Osteocyte (in vitro differentiated cells): ENCODE measurements at places on chromosomes 1 and 21.

DNA sequence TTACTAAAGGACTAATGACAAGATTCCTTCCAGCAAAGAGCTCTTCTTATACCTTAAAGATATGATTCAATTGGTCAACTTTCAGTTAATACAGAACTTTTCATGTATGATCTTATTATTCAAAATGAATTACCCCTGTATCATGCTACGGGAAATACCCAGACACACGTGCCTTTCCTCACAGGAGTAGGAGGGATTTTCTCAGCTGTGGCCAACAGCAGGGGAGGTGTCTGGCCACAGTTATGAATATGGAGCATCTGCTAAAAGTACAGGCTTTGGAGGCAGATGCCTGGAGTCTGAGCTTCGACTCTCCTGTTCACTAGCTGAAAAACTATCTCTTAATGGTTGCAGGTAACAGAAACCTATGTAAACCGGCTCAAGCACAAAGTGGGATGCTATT is 53.6 kb downstream of the KIAA1614 start:
- DNase-seq = no peak

DNA sequence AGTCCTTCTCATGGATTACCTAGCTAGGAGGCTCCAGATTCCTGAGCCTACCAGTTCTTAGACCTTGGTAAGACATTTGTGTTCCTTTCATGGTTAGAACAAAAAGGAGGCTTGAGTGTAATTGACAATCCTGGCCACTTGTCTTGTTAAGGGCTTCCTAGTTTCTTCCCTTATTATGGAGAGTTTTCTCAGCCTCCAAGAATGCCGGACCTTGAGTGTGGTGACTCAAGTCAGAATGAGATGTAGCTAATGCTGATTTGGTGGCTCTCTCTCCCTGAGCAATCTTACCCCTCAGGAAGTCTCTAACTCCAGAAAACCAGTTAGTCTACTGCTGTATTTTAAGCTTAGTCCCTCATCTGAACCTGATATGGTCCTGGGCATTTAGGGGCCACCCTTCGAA is 14.3 kb downstream of the CHI3L2 start:
- DNase-seq = no peak

- peak; percentile 86 for DNase-seq
Observed at GRCh38 chr1:13699936-13700520, at the start of gene PRDM2. Gene PRDM2, plus strand, starts transcription at chr1:13700188. Its CDS starts 15,418 bp downstream, at chr1:13715606.

GRCh38 chr1:164755690-164756089 is 196.7 kb downstream of the PBX1 start:
- DNase-seq = no peak

- DNase-seq = no peak
Observed at GRCh38 chr1:41840592-41841246, 78.0 kb downstream of the HIVEP3 start.

DNA sequence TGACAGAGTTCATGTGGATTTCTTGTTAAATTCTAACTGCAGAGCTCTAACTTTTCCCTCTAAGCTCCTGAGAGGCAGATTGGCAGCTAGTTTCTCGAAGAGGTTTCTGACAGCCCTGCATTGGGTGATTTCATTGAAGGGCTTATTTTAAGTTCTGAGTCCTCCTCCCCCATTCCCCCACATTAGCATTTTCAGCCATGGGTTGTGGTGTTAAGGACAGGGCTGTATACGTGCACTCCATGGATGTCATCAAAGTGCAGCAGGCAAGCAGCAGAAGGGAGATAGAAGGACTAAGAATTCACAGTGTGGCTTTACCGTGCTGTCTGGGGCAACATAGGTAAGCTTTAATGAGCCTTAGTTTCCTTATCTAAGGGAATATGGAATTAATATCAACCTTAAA is 19.0 kb downstream of the CRYZ start:
- DNase-seq = no peak

GRCh38 chr1:225209153-225209552 is 218.7 kb downstream of the LBR start:
- DNase-seq = no peak

- DNase-seq = peak; percentile 5
Observed at GRCh38 chr1:173353350-173353749, 123.8 kb upstream of the PRDX6 start.

DNA sequence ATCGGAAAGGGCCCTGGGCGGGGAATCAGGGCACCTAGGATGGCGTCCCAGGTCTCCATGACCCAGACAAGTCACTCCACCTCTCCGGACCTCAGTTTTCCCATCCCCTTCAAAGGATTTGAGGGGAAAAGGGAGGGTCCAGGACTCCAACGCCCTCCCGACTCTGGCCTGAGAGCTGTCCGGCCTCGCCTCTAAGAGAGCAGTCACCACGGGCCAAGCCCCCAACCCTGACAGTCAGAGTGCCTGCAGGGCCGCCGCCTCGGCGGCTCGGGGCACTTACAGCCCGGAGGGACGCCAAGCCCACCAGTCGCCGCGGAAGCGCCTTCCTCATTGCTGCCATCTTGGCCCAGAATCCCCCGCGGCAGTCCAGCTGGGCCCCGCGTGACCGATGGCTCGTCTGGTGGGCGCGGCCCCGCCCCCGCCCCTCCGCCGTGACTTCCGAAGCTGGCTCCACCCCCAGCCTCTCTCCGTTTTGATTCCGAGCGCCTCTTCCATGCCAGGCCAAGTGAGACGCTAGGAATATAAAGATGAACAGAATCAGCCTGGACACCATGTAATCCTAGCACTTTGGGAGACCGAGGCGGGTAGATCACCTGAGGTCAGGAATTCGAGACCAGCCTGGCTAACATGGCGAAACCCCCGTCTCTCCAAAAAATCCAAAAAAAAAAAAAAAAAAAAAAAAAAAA is at the start of gene HMGCL:
Gene HMGCL (minus strand): TSS at position 354 of the 686 bp plus-strand sequence. CDS start 14 bp downstream, at position 340.
- DNase-seq = peak; percentile 96

DNA sequence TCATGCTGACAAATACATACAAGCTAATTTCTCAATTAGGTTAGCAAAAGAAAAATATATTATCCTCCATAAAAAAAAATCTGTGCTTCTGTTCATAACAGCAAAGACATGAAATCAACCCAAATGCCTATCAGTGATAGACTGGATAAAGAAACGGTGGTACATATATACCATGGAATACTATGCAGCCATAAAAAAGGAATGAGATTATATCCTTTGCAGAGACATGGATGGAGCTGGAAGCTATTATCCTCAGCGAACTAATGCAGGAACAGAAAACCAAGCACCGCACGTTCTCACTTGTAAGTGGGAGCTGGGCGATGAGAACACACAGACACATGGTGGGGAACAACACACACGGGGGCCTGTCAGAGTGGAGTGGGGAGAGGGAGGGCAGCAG is 84.0 kb upstream of the PALMD start:
- no peak for DNase-seq

DNA sequence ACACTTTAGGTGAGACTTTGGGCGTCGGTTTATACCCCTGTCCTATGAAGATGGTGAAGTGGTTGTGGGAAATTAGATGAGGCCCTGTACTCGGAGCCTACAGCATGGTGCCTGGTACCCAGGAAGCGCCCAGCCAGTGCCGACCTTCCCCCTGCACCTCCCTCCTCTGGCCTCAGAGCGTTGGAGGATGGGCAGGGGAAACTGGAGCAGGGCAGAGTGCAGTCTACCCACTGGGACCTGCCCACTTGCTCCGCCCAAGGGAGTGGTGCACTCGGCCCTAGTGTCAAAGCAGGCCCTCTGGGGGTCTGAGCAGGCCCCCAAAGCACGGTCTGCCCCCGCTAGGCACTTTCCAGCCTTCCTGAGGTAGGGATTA is 13.0 kb upstream of the TTC22 start:
- DNase-seq = peak; percentile 80

DNA sequence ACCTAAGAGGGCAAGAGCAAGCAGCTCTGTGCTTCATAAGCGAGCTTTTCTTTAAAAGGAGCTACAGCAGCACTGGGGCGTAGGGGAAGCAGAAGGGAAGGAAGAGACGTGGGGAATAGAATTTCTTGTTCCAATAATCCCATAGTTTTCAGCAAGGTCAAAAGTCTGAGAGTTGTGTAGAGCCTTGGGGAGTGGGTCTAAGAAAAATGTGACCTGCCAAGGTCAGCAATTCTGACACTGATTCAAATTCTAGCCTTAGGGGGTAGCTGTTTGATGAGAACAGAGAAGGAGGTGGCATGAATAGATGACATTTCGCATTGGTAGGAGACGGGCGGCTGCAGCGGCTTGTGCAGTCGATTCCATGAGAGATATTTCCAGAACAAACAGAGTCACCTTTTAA is 22.4 kb downstream of the PRRX1 start:
- DNase-seq = no peak

DNA sequence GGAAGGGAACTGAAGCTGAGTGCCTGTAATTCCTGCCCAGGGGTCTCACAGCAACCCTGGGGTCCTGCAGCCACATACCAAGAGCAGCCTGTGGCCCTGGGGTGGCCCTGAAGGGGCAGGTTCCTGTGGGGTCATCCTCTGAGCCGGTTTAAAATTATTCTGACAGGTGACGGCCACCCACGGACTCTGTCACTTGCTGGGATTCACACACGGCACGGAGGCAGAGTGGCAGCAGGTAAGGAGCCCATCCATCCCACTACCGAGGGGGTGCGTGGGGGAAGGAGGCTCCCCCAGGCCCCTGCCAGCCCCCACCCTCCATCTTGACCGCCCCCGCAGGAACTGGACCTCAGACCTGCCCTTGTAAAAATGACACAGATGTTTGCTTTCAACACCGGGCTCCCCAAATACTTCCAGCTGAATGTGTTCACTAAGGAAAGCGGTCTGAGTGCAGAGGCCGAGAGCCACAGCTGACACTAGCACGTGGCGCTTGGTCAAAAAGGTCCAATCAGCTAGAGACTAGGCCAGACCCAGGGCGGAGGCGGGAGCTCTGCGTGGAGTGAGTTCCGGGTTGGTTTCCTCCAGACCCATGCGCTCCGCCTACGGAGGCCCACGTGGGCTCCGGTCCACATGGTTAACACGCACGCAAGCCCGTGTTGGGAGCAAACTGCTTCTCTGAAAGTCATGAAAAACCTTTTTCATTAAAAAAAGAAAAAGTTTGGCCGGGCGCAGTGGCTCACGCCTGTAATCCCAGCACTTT is 10.0 kb downstream of the YBEY start:
- no peak for DNase-seq

DNA sequence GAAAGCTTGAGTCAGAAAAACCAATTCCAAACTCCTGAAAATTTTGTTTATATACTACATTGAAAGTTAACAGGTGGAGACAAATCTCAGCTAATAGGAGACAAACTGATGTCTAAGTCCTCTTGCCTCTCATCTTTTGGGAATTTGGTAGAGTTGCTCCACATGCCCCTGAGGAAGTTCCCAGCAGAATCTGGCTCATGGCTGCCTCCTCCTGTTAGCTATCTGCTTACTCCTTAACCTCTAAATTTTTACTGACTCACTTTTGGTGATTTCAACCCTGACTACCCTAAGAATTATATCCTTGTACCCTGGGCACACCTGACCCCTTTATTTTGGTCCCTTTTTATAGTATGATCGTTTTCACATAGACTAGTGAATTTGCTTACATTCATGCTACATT is 633.7 kb upstream of the USP24 start:
- no peak for DNase-seq

GRCh38 chr1:61277121-61277690 is 194.8 kb downstream of the NFIA start:
- DNase-seq = no peak

- DNase-seq = no peak
Observed at GRCh38 chr1:199403531-199404116, 623.9 kb upstream of the NR5A2 start.

GRCh38 chr1:43847290-43847689 is 86.3 kb upstream of the ARTN start:
- no peak for DNase-seq

GRCh38 chr1:203454986-203455471 is 20.6 kb upstream of the PRELP start:
- peak; percentile 81 for DNase-seq

- no peak for DNase-seq
Observed at GRCh38 chr1:162722036-162722435, 68.5 kb upstream of the HSD17B7 start.

DNA sequence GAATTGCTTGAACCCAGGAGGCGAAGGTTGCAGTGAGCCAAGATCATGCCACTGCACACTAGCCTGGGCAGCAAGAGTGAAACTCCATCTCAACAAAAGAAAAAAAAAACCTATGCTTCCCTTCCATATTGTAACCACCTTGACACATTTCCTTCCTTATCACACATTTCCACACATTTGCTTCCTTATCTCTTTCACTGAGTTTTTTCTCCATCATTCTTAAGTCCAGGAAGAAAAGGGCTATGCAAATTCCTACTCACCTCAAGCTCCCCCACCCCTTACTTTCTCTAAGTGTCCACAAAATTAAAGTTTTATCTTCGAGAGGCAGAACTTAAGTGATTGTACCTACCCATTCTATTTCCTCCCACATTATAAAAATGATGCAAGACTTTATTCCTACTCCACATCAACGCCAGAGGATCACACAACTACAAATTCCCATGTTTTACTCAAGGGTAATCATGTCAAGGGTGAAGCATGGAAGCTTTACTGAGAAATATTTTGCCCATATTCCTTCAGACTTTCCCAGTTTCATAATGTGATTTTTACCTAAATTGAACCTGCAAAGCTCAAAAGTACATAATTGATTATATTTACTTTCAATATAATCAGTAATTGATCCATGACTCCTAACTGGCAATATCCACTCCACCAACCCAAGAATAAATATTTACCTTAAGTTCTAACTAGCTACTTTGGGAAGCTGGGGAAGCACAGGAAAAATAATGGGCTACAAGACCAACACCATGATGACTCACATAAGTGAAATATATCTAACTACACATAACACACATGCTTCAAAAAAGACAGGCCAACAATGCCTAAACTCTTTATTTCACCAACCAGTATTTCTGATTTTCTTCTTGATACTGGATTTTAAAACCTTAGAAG is 9.3 kb downstream of the WDR77 start:
- DNase-seq = no peak

- no peak for DNase-seq
Observed at GRCh38 chr1:32876341-32877210, 5.9 kb upstream of the FNDC5 start.

DNA sequence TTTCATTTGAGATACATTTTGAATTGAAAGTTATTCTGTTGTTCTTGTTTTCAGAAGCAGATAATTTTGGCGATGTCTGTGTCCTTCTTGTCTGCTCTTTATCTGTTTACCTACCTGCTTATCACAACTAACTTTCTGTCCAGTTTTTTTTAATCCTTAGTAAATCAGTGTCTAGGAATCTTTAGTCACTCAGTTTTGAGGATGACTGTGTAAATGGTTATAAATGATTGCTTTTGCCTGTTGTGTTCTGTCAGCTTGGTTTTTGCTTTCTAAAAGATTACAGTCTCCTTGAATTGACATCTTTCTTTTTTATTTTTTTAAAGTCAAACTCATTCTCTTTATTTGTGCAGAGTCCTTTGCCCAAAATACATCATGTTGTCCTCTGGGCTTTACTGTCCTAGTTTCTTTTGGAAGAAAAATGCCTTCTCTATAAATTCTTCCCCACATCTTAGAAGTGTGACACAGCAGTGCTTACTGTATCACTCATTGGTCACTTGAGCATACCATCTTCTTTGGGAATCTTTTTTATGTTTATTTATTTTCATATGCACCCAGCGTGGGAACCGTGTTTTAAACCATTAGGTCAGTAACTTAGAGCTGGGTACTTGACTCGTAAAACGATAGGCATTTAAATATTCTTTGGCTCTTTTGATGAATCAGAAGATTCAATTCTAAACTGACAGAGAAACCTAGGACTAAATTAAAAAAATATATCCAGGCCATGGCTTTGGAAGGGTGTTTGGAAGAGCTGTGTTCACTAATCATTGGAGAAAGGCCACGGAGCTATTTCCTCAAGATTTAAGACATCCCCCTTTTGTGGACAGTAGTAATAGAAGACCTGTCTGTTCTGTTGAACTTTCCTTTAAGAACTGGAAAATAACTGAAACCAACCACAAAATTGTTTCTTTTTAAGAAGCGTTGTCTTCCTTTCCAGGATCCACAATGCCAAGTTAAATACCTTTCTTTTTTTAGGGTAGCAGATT is 20.9 kb downstream of the LAMC1 start:
- no peak for DNase-seq
